ENCODE measurements at places on chromosomes 5 and 9.

DNA sequence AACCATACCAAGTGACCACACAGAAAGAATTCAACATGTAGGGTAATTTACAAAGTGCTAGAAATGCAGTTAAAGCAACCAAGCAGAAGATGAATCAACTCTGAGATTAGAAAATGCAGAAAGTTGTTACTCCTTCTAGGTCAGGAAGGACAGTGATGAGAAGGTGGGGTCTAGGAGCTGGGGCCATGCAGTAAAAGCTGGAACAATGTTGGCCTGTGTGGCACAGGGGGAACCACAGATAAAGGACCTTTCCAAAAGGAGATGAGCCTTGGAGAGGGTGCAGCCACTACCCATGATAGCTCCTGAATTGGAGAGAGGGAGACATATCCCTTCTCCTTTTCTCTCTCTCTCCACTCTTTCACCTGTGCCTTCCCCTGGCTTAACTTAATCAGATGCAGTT is 2.4 kb upstream of the SCGB3A2 start:
- DNase-seq, result no peak

- DNase-seq, result no peak
These were observed 74.2 kb upstream of the TUSC1 start for GRCh38 chr9:25752398-25752797.

DNA sequence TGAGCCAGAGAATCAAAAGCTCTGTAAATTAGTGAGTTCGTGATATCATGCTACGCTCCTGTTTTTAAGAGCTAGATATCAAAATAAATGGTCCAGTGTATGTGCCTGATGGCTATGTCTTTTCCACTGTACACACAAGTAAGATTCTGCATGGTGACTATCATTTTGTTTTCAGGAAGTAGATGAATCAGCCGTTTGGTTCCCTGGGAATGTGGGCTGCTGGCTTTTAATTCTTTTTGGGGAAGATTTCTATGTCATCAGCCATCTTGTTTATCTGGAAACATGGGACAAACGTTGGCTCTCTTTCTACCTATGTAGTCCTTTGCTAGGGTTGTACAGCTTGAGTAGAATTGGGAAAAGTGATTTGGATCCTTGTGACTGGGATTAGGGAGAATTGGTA is 126.7 kb downstream of the GRIA1 start:
- DNase-seq, result no peak

DNA sequence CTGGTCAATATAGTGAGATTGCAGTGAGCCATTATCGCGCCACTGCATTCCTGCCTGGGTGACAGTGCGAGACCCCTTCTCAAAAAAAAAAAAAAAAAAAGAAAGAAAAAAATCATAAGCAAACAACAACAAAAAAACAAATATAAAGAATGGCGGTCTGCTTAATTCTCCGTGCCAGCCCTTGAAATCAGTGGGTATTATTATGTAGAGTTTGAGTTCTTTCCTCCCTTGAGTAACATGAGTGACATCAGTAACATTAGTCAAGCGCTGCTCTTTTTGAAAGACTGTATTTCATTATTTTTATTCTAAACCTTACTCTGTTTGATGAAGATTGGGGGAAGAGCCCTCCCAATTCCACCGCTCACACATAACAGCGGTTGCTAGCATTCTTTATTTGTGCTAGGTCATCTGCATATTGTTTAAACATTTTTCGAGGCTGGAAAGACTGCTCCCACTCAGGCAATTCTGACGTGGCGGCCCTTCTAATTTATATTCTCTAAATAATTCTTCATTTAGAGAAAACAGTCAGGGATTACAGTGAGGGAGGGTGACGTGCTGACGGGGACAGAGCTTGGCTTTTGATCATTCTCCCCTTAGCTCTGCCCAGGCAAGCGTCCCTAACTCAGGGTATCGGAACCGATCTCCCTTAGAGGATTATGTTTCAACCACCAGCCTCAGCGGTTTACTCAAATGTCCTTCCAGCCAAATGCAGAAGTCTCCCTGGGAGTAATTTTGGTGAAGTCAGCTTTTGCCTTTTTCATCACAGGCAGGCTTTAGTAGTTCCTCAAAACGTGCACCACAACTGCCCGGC is 860 bp upstream of the MARCHF6 start:
- DNase-seq, result no peak

DNA sequence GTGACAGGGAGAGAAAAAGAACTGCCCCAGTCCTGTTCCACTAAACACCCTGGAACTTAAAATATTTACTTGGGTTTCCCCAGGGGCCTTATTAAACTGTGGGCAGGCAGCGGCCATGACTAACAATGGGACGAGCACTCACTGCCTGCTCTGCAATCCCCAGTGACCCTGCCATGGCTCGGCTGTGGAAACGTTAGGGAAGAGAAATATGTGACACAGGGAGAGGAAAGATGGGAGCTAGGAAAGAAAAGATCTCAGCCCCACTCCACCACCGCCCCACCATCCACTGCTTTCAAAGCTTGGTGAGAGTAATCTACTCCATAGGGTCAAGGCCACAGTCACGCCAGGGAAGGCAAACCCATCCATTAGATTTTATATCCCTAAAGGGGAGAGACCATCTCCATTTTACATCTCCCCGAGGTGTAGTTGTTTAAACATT is 117.6 kb downstream of the EFNA5 start:
- no peak for DNase-seq

Data from hematopoietic multipotent progenitor cell (in vitro differentiated cells).